Keratinocyte (primary cell): ENCODE measurements at places on chromosomes 7 and 10. TPM values are rescaled to one million over a fixed set of nuclear protein-coding genes. Genes with fewer than 3 reads are reported as not detected.

The TAS2R4 gene
- 0.24 to 0.73 TPM (median 0.68 TPM) in 3 replicates for polyA plus RNA-seq

The CHN2 gene
- 1.3 to 1.8 TPM (median 1.6 TPM) in 3 replicates for polyA plus RNA-seq

The PARD3 gene
- polyA plus RNA-seq, result 34.0 to 58.0 TPM (median 46.4 TPM) in 3 replicates

The TAX1BP1 gene
- 60.6 to 119 TPM (median 102 TPM) in 3 replicates for polyA plus RNA-seq

The VIPR2 gene
- not detected in 3 replicates for polyA plus RNA-seq

The FXYD4 gene
- polyA plus RNA-seq, result not detected in 3 replicates

The NUTM2B gene
- 0.18 to 0.27 TPM (median 0.25 TPM) in 3 replicates for polyA plus RNA-seq

The HYAL4 gene
- 0.25 to 0.39 TPM (median 0.26 TPM) in 3 replicates for polyA plus RNA-seq

The SEMA3E gene
- polyA plus RNA-seq, result 0.15 to 0.91 TPM (median 0.21 TPM) in 3 replicates

The HKDC1 gene
- polyA plus RNA-seq, result 0.33 to 0.37 TPM (median 0.36 TPM) in 3 replicates

The TMEM196 gene
- not detected in 3 replicates for polyA plus RNA-seq

The DUS4L gene
- polyA plus RNA-seq, result 4.4 to 11.3 TPM (median 6.5 TPM) in 3 replicates

DNA sequence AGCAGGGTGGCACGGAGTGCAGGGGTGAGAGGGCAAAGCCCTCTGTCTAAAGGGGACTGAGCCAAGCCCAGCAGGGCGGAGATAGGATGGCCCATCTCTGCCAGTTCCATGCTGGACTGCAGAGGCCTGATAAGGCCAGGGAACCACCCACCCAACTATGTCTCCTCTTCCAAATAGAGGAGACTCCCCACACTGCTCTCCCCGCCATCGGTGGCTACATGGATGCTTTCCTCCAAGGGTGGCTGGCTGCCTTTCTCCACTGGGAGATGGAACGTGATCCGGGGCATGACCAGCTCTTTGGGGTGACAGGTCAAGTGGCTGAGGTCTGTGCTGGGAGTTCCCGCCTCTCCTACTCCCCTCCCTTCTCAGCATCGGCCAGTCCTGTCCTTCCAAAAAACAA, 58.1 kb upstream of the MXI1 start:
- DNase-seq, result no peak

- no peak for DNase-seq
Measured at GRCh38 chr10:17282311-17282710, 54.3 kb downstream of the VIM start.

DNA sequence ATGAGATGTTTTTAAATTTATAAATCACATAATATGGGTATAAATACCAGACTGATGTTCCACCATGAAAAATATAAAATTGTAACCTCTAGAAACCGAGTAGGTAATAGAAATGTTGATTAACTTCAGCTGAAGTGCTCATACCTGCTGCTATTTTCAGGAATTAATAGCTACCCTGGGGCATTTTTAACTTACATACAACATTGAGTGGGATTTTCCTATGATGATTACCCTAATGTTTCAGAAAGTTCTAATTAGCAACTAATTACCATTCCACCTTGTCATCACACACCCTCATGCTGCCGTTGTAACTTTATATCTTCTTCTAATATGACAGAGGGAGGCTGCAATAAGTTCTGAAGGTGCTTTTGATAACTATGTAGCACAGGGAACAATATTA, 53.5 kb upstream of the ARHGAP12 start:
- DNase-seq, result no peak

GRCh38 chr10:104092749-104093148, 7.1 kb upstream of the COL17A1 start:
- DNase-seq, result peak; percentile 85

GRCh38 chr10:131897297-131897899, 3.4 kb upstream of the PPP2R2D start:
- no peak for DNase-seq

GRCh38 chr10:49518982-49519578, 19.8 kb downstream of the ERCC6 start:
- no peak for DNase-seq

DNA sequence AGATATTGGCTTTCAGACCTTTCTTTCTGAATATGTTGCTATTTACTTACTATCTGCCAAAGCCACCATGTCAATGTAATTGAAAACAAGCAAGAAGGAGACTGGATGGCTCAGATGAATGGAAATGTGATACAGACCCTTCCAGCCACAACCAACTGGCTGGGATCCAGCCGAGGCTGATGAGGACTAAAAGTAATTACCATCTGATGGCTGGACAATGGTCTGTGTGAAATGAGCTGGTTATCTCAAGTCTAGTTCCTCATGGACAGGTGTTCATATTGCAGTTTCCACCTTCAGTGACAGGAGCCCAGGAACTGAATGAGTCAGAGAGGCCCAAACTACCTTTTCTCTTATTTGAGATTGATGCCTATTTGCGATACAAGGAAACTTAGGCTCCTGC, 267.5 kb downstream of the GATA3 start:
- DNase-seq, result no peak

DNA sequence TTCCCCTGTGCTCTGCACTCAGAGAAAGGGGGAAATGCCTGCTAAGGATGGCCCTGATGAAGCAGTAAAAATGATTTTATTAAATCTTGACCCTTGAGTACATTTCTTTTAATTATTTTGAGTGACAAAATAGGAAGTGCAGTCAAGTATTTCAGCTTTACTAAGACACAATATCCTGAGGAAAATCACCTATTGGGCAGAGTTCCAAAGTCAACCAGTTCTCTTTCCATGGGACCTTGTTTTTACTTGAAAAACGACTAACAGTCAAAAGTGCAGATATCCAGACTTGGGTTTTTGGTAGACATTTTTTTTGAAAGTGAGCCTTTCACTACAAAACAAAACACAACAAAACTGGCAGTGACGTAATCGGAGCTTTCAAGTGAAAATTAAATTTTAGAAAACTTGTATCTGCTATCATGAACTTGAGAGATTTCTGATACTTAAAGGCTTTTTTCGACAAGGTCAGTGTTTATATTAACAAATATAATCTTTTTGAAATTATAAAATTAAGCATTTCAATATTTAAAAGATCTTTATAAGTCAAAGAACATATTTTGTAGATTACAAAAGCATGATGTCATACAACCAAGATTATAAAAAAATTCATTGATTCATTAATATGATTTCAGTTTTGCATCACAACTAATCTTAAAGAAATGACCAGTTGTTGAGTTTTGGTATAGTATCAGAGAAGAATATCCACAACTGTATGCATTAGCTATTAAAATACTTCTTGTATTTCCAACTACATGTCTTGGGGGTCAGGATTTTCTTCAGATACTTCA, 513.8 kb upstream of the AKR1E2 start:
- DNase-seq, result no peak

- no peak for DNase-seq
Measured at GRCh38 chr7:130356876-130357611, 12.4 kb downstream of the CPA5 start.

DNA sequence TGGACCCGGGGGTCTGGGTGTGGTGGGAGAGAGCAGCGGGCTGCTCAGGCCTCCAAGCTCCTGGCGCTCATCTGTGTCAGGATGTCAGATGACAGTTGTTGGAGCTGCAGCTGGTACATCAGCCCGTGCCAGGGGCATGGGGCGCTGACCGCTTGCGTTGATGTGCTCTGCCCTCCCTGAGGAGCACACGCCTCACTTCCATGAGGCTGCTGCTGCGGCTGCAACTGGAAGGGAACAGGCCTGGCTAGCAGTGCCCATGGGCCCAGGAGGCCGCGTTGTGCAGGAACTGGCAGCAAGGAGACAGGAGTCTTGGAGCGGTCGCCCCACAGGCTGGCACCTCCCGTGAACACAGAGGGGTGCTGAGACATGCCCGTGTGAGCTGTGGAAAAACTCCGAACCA, 361.3 kb upstream of the MKI67 start:
- DNase-seq, result no peak

DNA sequence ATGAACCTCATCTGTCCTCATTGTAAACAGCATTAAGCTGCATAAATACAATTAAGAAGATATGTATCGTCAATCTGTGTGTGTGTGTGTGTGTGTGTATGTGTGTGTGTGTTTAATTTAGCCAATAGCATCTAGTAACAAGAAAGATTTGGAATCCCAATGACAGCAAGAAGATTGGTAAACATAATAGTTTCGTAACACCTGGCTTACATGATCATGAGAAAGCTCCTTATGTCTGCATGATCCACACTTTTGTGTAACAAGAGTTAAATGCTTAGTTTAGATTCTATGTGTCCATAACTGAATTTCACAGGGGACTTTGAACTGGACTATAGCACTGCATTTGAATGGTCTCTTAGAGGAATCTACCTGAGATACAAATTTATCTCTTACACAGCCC, 191.0 kb upstream of the BET1 start:
- no peak for DNase-seq

DNA sequence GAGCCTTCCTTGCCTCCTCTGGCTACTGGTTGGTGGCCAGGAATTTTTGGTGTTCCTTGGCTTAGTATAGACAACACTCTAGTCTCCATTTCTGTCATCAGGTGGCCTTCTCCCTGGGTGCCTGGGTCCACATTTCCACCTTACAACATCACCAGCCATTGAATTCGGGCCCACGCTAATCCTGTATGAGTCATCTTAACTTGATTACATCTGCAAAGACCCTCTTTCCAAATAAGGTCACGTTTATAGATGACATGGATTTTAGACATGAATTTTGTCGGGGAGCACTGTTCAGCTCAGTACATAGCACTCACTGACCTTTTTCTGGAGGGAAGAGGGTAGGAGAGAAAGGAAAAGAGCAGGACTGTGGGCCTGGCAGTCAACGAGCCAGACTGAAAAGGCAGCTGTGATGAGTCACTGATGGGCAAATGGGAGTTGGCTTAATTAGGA, 39.4 kb downstream of the MMRN2 start:
- DNase-seq, result no peak

DNA sequence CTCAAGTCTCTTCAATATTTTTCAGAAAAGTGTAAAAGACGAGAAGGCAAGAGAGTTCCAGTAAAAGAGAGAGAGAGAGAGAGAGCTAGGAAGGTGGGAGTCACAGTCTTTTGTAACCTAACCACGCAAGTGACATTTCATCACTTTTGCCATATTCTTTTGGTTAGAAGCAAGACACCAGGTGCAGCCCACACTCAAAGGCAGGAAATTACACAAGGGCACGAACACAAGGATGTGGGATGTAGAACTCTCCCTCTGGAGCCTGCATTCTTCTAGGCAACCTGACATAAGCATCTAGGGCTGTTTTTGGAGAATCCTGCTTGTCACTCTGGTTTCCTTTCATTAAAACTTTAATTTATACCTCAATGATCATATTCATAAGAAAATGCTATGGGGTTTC, 1213.1 kb downstream of the DNAJB9 start:
- no peak for DNase-seq

GRCh38 chr7:75965617-75966016, 28.8 kb downstream of the TMEM120A start:
- DNase-seq, result no peak

GRCh38 chr7:37410305-37411229, 38.1 kb downstream of the ELMO1 start:
- DNase-seq, result no peak

- no peak for DNase-seq
Measured at GRCh38 chr10:7173948-7174347, 236.9 kb downstream of the SFMBT2 start.

DNA sequence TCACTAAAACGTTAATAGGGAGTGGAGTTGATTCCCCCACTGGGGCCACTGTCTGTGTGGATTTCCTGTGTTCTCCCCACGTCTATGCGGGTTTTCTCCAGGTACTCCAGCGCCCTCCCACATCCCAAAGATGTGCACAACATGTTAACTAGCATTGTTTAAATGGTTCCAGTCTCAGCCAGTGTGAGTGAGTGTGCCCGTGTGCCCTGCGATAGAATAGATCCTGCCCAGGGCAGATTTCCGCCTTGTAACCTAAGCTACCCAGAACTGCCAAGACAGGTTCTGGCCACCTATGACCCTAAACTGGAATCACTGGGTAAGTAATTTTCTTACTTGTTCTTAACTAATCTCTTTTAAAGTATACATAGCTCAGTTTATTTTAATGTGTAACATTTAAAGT, 58.5 kb downstream of the CCDC6 start:
- no peak for DNase-seq

DNA sequence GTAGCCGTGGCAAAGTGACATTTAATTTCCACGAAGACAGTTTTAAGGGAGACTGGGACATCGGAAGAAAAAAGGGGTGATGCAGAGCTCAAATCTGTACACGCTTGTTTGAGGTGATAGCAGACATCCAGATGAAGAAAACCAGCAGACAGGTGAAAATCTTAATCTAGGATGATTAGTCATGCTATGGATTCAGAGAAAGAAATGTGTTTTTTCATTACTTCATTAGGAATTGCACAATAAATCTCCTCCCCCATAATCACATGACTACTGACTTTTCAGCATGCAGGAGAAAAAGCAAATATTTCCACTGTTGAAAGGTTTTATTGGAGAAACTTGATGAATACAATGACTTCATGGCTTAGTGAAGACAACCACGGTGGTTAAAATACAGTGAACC, 2.5 kb downstream of the NUDT5 start:
- DNase-seq, result no peak

DNA sequence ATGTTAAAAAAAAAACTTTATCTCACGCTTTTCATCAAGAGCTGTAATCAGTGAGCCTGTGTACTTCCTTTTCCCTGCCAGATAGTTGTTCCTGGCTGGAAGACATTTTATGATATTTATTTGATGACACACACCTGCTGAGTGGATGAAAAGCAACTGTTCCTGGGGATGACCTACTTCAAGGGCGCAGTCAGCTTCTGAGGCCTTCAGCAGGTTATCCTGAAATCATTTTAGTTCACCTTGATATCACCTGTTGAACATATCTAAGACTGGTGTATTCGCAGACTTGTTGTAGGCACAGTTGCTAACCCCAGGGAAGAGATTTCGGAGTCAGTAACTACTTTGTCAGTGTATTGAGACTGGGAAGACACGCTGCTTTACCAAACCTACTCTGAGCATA, 234.5 kb upstream of the TCF7L2 start:
- DNase-seq, result no peak

DNA sequence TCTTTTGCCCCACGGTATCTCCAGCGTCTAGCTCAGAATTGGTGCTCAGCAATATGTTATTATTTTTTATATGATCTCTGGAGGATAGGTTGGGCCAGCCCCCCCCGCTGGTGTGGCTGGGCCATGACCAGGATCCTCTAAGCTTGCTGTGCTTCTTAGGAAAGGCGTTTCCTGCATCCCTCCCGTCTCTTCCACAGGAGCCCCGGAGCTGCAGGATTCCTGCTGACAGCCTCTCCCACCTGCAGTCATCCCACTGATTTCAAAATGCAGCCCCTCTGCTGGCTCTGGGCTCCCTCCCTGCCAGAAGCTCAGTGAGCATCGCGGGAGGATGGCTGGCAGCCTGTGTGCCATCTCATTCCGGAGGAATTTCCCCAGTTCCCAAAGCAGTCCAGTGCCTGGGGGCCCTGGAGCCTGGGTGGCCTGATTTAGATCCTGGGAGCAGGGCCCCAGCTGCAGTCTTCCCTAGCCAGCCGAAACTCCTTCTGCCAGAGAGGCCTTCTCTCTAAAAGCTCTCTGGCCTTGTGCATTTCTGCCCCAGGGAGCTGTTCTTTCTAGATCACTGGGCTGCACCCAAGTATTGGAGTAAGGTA, 21.8 kb upstream of the GOLGA7B start:
- DNase-seq, result no peak

DNA sequence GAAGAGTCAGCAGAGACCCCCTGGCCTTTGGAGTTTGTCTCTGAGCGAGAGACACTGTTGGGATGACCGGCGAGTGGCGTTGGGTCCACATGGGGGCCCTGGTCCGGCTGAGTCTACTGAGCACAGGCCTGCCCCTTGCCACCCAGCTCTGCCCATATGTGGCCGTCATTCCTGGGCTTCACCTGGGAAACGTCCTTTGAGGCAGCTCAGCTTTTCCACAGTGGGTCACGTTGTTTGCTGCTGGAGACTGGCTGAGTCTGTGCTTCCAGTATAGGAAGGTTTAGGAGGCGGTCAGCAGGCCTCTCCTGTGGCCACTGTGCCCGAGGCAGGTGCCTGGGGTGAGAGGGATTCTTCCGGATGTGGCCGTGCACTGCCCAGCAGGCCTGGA, 17.1 kb downstream of the ADAM8 start:
- no peak for DNase-seq

- no peak for DNase-seq
Measured at GRCh38 chr10:44714451-44714850, 196.7 kb upstream of the TMEM72 start.
